ENCODE measurements at places on chromosomes 7 and 10.

- DNase-seq: no peak
These were observed 228.8 kb upstream of the KIAA1217 start for GRCh38 chr10:23980094-23980493.

GRCh38 chr7:136210079-136210478, 232.9 kb upstream of the MTPN start:
- DNase-seq: no peak

- peak; percentile 44 for DNase-seq
These were observed 145.6 kb upstream of the SEMA3C start for GRCh38 chr7:81064426-81064825.

GRCh38 chr10:23367896-23368595, 23.4 kb upstream of the C10orf67 start:
- DNase-seq: no peak

DNA sequence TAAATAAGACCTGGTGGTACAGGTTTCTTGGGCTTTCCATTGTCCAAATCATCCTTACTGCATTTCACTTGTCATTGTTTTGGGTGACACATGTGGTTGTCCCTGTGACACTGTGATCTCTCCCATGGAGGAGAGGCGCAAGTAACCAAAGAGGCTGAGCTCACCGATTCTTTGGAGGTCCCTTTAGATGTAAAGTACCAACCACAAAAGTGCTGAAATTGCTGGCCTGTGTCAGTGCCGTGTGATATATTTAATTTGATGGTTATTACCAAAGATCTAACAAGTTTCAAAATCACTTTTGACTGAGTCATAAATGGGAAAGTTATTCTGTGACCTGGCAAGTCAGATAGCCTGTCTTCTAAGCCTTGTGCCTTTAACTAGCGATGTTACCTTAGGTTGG, 19.4 kb downstream of the MCM10 start:
- DNase-seq: no peak

DNA sequence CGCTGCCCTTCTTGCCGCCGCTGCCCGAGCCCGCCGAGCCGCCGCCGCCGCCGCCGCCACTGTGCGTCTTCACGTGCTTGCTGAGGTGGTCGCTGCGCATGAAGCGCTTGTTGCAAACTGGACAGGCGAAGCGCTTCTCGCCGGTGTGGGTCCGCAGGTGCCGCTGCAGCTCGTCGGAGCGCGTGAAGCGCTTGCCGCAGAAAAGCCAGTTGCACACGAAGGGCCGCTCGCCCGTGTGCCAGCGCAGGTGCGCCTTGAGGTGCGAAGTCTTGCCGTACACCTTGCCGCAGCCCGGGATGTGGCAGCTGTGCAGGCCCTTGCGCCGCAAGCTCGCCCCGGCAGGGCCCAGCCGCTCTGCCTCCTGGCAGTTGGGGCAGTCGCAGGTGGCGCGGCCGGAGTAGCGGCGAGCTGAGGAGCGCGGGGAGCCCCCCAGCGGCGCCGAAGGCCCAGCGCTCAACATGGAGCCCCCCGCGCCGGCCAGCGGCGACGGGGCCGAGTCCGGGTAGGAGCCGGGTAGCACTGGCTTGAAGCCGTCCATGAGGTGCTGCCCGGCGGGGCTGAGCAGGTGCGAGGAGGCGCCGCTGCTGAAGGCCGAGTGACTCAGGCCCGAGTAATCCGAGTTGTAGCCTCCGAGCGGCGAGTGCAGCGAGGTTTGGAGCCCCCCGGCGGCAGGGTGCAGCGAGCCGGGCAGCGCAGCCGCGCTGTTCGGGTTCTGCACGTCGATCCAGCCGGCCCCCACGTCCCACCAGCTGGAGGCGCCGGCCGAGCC, 2.1 kb downstream of the SP8 start:
- DNase-seq: peak; percentile 76

DNA sequence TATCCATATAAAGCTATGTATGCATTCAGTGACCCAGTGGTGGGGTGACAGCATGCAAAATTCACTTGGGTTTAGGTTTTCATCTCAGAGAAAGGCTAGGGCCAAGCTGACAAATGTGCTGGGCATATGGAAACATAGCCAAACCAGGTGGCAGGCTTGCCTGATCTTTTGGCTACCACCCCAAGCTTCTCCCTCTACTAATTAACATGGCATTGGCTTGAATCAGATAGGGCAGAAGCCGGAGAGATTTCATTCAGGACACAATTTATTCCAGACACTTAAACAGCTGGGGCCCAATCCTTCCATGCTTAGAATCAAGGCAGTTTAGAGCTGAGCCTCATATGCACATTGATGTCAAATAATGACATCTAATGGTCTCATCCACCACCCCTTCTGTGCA, 95.5 kb upstream of the AGK start:
- no peak for DNase-seq

- no peak for DNase-seq
These were observed 25.9 kb downstream of the TBXAS1 start for GRCh38 chr7:139854803-139855497.

DNA sequence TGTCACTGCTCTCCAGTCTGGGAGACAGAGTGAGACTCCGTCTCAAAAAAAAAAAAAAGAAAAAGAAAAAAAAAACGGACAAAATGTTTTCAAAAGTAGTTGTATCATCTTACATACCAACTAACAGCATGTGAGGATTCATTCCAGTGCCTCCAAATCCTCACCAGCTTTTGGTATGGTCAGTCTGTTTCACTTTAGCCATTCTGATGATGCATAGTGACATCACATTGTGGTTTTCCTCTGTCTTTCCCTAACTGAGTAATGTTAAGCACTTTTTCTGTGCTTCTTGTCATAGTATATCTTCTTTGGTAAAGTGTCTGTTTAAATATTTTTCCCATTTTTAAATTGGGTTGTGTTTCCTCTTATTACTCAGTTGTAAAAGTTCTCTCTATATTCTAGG, 251.4 kb upstream of the CTBP2 start:
- DNase-seq: no peak

- DNase-seq: no peak
These were observed 19.7 kb downstream of the SKIDA1 start for GRCh38 chr10:21505711-21506278.

GRCh38 chr10:30114881-30115625, 55.7 kb upstream of the JCAD start:
- DNase-seq: peak; percentile 8

GRCh38 chr7:52211930-52212329, 823.5 kb upstream of the POM121L12 start:
- DNase-seq: no peak

DNA sequence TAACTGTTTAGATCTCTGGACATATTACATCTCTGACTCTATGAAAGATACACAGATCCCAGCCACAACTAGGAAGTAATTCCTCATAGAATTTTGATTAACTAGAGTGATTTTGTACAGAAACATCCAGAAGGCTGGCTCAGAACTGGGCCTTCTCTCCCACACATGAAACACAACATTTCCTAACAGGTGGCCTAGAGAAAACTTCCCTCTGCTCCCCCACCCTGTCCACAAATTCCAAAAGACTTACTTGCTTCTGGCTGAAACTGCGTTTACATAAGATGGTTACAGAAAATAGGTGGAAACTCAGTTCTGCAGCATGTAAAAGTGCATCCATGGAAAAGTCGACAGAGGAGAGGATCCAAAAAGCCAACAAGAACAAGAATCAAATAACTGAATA, 132.9 kb downstream of the FZD1 start:
- DNase-seq: peak; percentile 37

- no peak for DNase-seq
These were observed 556.1 kb downstream of the GALNT17 start for GRCh38 chr7:71687831-71688599.

- no peak for DNase-seq
These were observed 15.6 kb downstream of the BLNK start for GRCh38 chr10:96255549-96256333.

- no peak for DNase-seq
These were observed 9.9 kb upstream of the DOCK1 start for GRCh38 chr10:126895214-126895781.

DNA sequence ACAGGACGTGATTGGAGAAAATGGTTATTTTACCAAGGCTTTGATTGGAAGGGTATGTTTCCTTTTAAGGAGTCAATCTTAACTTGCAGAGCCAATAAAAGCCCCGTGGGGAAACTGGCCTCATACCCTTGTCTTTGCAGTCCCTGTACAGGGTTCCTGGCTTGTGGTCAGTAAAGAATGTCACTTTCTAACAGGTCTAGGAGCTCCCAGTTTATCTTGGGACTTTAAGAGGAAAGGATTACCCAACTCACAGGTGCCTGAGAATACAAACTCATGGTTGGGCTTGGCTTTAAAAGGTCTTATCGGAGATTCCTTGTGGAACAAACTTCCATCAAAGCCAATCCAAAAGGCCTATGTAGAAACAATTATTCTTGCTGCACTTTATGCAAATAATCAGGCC, 221.8 kb downstream of the PHF14 start:
- no peak for DNase-seq

- DNase-seq: no peak
These were observed 90.1 kb downstream of the RTKN2 start for GRCh38 chr10:62178568-62178967.

DNA sequence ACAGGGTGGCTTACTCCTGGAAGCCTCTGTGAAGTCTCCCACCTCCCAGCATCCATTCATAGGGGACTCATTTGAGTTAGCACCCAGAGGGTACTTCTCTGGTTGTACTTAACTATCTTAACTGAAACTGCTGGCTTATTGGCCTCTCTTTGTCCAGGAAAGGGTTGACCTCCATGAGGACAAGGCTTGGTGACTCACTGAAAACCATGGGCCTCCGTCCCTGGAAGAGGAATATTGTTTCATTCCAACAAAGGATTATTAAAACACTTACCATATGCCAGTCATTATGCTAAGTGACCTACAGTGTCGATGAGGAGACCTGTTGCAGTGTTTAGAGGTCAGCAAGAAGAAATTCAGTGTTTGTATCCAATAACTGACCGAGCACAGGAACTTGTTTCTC, 175.9 kb downstream of the PLPP4 start:
- no peak for DNase-seq

GRCh38 chr10:121659236-121659635, 61.0 kb upstream of the FGFR2 start:
- DNase-seq: no peak

DNA sequence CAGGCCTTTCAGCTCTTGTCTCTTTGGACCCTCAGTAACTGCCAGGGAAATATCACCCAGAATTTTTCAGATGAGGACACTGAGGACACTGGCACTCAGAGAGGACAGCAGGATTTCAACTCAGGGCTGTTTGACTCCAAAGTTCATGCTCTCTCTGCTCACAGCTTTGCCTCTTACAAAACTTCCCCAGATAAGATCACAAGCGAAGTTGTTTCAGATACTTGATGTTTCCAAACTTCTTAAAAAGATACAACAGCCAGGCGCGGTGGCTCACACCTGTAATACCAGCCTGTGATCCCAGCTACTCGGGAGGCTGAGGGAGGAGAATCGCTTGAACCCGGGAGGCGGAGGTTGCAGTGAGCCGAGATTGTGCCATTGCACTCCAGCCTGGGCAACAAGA, 32.4 kb upstream of the ZRANB1 start:
- no peak for DNase-seq

DNA sequence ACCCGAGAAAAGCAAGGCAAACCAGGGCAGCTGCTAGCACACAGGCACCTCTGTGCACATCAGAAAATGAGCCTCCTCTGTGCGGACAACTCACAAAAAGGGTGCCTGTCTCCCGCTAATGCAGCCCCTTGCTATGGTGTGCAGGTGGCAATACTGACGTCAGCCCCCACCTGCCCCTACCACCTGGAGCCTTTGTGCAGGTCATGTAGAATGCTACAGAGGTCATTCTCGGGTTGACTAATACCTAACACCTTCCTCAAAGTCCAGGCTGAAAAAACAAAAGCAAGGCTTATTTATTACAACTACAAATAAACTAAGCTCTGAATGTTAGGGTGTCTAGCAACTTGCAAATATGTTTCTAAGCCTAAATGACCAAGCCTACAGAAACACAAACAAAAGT, 13.9 kb downstream of the PIP4K2A start:
- DNase-seq: peak; percentile 15

DNA sequence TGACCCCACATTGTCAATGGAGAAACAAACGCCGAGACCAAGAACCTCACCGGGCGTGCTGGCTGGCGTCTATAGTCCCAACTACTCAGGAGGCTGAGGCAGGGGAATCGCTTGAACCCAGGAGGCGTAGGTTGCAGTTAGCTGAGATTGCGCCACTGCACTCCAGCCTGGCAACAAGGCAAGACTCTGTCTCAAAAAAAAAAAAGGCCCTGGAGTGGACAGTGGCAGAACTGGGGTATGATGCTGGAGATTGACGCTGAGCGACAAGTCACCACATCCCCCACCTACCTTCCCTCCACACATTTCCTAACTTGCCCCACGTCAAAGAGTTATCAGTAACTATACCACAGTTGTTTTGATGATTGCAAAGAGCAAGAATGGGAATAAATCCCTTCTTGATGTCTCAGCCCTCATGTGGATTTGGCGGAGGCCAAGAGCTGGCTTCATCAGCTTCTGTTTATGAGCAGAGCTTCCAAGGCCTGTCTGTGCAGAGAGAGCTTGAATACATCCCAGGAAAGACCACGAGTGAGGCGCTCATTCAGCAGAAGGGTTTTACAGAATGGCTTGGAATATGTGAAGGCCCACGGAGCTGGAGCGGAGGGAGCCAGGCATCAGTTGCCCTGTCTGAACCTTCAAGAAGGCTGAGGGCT, 28.0 kb upstream of the TNS3 start:
- no peak for DNase-seq

- peak; percentile 96 for DNase-seq
These were observed at the start of gene AVPI1 for GRCh38 chr10:97686962-97687784. Gene AVPI1, minus strand, starts transcription at chr10:97687241. Its CDS starts 7,336 bp downstream, at chr10:97679905.

DNA sequence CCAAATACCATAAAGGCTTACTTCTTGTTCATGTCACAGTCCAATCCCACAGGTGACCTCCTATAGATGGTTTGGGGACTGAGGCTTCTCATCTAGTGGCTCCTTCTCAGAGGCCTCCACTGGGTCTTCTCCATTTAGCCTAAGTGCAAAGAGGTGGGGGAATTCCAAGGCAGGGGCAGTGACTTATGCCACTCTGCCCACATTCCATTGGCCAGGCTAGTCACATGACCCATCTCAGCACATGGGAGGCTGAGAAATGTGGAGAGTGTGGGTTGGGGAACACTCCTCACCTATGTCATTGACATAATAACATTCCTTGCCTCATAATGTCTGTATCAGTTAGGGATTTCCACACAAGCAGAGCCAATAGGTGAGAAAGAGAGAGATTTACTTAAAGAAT, 104.3 kb upstream of the PLXNA4 start:
- DNase-seq: no peak

- DNase-seq: peak; percentile 21
These were observed 170.8 kb upstream of the BET1 start for GRCh38 chr7:94174956-94175355.

GRCh38 chr7:140506788-140507464, 27.6 kb upstream of the MKRN1 start:
- peak; percentile 100 for DNase-seq

- no peak for DNase-seq
These were observed 122.5 kb downstream of the KIAA1217 start for GRCh38 chr10:24331457-24331856.

GRCh38 chr10:121338206-121338980, 259.9 kb downstream of the FGFR2 start:
- peak; percentile 69 for DNase-seq

DNA sequence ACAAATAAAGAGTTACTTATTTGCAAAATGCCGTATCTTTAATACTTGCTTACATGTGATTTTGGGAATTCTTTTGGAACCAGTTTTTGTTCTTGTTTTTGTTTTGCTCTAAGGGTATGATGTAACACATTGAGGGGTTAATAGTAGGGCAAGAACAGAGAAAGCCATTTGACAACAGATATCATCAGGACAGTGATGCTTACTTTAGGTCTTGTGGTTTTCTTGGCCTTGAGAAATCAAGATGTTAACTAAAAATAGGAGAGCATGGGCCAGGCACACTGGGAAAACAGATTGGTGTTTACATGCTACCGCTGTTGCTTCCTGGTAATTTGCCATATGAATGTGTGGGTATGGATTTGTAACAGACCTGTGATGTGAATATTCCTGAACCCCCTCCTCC, 3.7 kb downstream of the SAMD8 start:
- DNase-seq: no peak

Data from NCI-H69 (cell line).